Skin of body (tissue), 3 donors: ENCODE measurements at places on chromosomes 4 and X. TPM values are rescaled to one million over a fixed set of nuclear protein-coding genes. Genes with fewer than 3 reads are reported as not detected.

- DNase-seq = no peak
These were observed 586 bp upstream of the NSG1 start for GRCh38 chr4:4386296-4386735.

- DNase-seq = no peak
These were observed 60.1 kb upstream of the NAP1L5 start for GRCh38 chr4:88757776-88758175.

DNA sequence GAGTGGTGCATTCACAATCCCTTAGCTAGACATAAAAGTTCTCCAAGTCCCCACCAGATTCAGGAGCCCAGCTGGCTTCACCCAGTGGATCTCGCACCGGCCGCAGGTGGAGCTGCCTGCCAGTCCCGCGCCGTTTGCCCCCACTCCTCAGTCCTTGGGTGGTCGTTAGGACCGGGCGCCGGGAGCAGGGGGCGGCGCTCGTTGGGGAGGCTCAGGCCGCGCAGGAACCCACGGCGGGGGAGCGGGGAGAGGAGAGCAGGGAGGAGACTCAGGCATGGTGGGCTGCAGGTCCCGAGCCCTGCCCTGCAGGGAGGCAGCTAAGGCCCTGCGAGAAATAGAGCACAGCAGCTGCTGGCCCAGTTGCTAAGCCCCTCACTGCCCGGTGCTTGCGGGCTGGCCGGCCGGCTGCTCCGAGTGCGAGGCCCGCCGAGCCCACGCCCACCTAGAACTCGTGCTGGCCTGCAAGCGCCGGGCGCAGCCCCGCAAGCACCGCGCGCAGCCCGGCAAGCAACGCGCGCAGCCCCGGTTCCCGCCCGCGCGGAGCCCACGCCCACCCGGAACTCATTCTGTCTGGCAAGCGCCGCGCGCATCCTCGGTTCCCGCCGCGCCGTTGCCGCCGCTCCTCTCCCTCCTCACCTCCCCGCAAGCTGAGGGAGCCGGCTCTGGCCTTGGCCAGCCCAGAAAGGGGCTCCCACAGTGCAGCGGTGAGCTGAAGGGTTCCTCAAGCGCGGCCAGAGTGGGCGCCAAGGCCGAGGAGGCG lies 153.5 kb downstream of the SLC7A11 start:
- no peak for DNase-seq

GRCh38 chrX:82757614-82758013 lies 750.5 kb upstream of the POU3F4 start:
- DNase-seq = no peak

SHISA3 gene
- total RNA-seq = 2.3 TPM

- DNase-seq = no peak
These were observed 852.7 kb upstream of the SLIT2 start for GRCh38 chr4:19399001-19399400.

DNA sequence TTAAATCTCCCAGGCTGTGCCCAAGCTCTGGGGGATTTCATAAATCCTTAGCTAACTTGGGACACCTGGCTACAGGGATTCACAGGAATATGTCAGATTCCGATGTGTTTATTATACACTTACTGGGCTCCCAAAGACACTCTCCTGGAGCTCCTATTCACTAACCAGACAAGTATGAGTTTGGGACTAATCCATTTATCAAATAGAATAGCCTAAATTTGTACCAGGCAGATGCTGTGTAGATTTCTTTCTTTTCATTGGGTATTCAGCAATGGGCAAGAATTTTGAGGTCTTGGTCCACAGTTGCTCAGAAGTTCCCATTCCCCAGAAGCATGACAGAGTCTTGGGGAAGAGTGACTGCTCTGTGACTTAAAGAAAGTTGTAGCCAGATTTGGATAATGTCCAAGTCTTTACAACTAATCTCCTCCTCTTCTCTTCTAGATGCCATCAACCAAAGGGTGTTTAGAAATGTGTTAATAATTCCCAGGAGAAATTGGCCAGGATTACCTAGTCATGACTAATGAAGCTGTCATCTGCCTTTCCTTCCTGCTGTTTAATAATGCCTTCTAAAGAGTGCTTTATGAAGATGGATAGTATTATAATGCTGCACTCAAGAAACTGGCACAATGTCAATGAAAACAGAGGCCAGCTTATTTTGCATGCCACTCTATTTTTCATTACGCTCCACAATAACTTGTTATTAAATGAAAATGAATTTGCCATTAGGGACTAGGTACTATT lies 120.9 kb downstream of the CHIC2 start:
- DNase-seq = peak; percentile 8

ADAM29 gene
- total RNA-seq = not detected

- no peak for DNase-seq
These were observed 1886.4 kb upstream of the TENM3 start for GRCh38 chr4:180356766-180357165.

DNA sequence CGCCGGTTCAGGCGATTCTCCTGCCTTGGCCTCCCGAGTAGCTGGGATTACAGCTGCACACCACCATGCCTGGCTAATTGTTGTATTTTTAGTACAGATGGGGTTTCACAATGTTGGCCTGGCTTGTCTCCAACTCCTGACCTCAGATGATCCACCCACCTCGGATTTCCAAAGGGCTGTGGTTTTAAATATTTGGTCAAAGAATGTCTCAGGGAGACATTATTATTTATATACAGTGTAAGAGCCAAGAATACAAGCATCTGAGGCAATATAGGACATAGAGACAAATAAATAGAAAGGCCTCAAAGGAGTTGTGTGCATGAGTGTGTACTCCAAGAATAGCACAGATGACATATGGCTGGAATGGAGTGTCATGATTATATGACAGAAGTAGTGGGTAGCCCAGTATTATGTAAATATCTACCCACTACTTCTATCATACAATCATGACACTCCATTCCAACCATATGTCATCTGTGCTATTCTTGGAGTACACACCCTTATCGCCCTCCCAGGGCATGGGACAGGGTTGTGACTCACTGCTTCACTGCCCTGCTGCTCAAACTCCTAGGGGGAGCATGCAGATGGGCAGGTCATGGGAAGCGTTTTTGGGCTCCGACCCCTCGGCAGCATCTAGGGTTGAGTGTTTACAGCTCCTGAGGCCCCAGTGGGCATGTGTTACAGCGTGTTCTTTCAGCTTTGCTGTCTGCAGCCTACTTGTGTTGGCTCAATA lies 1649.8 kb upstream of the PCDH10 start:
- no peak for DNase-seq

- DNase-seq = no peak
These were observed 52.8 kb downstream of the REPS2 start for GRCh38 chrX:16999275-16999674.

DNA sequence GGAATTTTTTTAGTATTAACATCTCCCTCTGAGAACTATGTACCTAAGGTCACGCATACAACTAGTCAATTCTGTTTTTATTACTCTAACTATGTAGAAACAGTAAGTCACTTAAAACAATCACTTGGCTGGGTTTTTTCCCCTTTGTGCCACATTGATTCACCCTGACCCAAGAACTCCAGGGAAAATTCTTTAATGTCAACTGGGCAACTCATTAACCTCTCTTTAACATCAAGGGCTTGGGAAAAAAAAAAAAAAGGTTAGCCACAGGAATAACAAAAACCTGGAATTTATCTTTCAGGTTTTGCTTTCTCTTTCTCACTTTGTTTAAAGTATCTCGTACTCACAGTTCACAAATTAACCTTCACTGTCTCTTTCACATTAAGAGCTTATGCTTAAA lies 8.1 kb downstream of the RPL9 start:
- no peak for DNase-seq

DNA sequence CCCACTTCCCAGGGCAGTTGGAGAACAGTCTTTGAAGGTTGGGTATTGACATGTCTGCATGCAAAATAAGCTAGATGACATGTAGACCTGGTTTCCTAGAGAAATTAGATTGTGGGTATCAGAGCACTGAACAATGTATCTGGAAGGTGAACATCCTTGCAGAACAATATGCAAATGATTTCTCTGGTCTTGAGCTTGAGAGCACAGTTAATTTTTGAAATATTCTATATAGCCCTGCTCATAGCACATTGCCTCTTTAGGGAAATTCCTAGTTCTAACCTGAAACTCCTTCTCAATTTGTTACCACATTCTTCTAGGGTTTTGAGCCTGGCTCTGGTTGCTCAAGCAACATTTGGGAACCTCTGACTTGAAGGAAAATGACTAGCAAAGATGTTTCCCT lies 41.6 kb upstream of the LAS1L start:
- DNase-seq = no peak

TRPC3 gene
- total RNA-seq = 3.1 TPM

DNA sequence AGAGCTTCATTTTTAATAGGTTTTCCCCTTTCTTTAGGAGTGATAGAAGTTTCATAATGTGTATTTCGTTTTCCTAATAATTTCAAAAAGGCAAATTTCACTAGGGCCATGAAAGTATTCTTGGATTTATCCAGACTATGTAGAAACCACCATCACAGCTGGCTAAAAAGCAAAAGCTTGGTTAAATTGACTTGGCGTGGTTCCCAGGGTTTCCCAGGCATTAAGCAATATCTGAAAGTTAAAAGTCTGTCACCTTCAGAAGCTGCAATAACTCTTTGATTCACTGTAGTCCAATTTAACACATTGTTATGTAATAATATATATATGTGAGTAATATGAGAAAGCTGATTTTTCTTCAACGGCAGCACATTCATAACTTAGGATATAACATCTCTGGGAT lies 38.3 kb downstream of the NDNF start:
- no peak for DNase-seq

PPP1R2C gene
- not detected for total RNA-seq

DNA sequence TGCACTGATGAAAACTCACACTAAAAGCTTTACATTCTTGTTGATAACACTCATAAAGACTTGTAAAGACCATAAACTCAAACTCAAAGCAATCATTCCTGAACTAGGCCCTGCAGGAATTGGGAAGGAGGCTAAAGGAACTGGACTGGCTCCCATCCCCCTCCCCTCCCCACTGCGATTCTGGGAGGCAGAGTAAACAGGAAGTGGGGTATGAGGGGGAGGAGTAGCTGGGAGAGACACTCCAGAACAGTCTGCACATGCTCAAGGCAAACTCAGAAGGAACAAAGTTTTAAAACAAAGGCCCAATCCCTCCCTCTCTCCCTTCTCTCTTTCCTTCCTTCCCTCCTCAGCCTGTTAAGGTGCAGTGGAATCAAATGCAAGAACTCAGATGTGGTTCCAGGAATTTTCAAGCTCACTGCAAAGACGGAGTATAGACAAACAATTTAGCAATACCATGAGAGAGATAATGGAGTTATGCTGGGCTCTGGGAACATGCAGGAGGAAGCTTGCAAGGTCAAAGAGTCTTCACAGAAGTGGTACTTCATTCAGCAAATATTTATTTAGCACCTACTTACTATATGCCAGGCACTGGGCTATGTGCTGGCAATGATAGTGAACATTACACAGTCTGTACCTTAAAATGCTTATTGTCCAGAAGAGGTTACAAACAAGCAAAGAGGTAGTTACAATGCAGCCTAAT lies 15.9 kb downstream of the MID1IP1 start:
- DNase-seq = peak; percentile 18

PIM2 gene
- 5.9 TPM for total RNA-seq

- DNase-seq = no peak
These were observed 127.5 kb upstream of the BMP3 start for GRCh38 chr4:80903020-80903419.

EMCN gene
- total RNA-seq = 20.1 TPM

DNA sequence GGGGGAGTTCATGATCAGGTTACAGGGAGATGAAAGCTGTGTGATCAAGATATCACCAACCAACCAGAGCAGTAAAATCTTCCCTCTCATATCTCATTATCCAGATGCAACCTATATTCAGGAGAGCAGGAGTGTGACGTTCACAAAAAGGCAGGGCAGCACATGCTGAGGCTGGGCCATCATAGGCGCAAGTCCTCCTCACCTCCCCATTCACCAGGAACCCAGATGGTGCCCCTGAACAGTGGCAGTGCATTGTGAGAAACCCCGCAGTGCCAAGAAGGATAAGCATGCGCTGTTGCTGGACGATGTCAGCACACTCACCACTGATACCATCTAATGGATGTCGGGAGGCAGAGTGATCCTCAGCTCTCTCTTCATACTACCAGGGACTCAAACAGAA lies 170.9 kb downstream of the COL25A1 start:
- DNase-seq = no peak

TLR1 gene
- 12.6 TPM for total RNA-seq

DNA sequence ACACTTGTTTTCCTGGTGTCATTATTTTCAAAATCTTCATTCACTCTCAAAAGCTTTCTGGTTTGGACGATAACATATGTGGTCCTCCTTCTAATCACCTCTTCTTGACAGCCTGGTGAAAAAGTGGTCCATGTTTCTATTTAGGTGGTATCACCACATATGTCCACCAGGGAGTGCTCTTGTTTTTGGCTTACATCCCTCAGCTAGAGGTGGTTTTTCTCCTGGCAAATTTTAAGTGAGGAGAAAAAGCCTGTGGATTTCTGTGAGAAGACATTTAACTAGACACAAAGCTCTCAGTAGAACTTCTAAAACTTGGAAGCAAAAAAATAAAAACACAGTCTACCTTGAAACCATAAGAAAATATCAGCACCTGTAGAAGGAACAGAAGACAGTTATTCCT lies 58.0 kb upstream of the FRMPD4 start:
- DNase-seq = no peak

ZGRF1 gene
- 16.6 TPM for total RNA-seq

DNA sequence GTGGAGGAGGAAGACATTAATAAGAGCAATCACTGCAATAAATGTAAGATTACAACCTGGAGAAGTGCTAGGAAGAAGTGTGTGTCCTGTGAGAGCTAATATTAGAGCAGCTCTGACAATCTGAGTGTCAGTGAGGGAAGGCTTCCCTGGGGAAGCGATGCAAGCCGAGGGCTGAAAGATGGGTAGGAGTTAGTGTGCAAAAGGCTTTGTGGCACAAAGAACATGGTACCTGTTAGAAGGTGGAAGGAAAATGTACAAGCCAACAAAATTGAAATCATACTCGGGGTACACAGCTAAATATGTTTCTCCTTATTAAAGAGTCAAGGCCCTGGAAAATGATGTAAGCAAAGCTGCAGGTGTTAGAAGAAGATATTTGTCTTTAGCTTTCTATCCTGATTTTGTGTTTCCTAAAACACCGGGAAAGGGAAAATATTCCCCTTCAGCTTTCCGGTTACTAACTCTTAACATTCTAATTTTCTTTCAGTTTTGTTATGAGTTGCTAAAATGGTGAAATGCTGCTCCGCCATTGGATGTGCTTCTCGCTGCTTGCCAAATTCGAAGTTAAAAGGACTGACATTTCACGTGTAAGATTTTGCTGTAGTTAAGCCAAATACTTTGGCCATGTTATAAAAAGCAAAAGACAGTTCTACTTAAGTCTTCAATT lies 808 bp downstream of the THAP6 start:
- DNase-seq = no peak

NCAPG gene
- 16.2 TPM for total RNA-seq

GRCh38 chrX:120223374-120223773 lies 27.2 kb upstream of the ZBTB33 start:
- DNase-seq = no peak

NMU gene
- 2.8 TPM for total RNA-seq

DNA sequence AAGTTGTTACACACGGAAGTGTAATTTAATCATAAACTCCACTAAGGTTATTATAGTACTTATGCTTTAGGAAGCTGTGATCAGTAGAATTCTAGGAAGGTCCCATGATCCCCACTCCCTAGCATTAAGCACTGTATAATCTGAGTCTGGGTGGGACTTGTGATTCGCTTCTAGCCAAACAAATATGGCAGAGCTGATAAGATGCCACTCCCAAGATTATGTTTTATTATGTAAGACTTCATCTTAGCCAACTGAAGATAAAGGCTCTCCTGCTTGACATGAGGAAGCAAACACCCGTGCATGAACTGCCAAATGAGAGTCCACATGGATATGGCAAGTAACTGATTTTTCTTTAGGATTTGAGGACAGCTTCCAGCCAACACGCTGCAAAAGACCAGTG lies 186.4 kb upstream of the NDST3 start:
- no peak for DNase-seq

SCML2 gene
- 7.4 TPM for total RNA-seq
